GM12891 (cell line): ENCODE measurements at places on chromosomes 2 and 18.

DNA sequence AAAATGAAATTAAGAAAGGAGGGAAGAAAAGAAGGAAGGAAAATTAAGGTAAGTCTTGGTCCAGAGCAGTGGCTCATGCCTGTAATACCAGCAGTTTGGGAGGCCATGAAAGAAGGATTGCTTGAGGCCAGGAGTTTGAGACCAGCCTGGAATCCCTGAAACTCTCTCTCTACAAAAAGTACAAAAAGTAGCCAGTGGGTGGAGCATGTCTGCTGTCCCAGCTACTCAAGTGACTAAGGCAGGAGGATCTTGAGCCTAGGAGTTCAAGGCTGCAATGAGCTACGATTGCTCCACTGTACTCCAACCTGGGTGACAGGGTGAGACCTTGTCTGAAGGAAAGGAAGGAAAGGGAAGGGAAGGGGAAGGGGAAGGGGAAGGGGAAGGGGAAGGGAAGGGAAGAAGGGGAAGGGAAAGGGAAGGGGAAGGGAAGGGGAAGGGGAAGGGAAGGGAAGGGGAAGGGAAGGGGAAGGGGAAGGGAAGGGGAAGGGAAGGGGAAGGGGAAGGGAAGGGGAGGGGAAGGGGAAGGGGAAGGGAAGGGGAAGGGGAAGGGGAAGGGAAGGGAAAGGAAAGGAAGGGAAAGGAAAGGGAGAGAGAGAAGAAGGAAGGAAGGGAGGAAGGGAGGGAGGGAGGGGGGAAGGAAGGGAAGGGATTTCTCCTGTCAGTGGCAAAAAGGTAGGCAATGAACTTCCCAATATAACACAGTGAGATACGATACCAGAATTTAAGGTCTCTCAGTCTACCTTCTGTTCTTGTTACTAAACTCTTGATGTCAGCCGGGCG, 412.8 kb downstream of the CMPK2 start:
- DNase-seq: no peak

DNA sequence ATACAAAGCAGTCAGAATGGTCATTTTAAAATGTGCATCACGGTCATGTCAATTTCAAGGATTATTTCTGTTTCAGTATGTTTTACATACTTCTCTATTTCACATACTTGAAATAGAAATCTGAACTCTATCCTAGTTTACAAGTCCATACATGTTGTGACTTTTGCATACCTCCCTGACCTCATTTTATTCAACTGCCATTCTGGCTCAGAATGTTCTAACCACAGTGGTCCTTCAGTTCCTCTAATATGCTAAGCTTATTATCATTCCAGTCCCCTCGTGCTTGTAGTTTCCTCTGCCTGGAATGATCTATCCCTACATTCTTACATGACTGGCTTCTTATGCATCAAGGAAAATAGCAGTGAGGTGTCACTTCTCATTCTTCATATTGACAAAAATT, 295.6 kb downstream of the KIAA1328 start:
- no peak for DNase-seq

GRCh38 chr2:20217041-20217970, 7.6 kb downstream of the SDC1 start:
- DNase-seq: no peak

DNA sequence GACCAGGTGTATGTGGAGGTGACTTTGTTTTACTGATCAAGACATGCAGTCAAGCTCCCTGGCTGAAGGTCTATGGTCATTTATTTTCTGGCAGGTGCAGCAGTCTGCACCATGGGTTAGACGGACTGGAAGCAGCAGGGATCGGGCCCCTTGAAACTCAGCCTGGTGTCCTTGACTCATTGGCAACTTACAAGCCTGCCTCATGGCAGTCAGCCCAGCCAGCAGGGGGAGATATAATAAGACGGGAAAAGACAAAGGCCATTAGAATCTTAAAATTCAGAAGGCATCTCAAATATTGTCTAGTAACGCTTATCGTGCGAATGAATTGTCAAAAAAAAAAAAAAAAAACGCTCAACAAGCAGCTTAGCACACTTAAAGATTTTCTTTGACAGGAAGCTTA, 308.2 kb downstream of the EN1 start:
- DNase-seq: no peak

DNA sequence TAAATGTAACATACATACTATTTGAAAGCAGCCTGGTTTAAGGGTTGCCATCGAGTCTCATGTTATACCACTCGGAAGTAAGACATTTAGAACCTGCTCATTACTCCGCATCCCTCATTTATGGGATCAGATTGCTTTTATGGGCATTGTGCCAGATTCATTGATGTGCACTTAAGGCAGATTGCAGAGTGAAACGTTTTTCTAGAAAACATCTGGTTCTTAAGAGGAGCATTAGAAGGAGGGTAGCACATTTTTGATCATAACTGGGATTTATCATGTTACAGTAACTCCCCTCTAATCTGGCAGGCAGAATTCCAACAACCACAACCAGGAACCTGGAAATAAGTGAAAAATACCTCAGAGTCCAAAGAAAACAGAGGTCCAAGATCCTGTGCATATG, 74.2 kb upstream of the GALNT3 start:
- no peak for DNase-seq

GRCh38 chr18:23949863-23950262, 64.7 kb upstream of the TTC39C start:
- no peak for DNase-seq

- no peak for DNase-seq
Measured at GRCh38 chr2:98717621-98718020, 13.3 kb downstream of the MGAT4A start.

- DNase-seq: no peak
Measured at GRCh38 chr2:88069117-88069516, 1.5 kb downstream of the SMYD1 start.

DNA sequence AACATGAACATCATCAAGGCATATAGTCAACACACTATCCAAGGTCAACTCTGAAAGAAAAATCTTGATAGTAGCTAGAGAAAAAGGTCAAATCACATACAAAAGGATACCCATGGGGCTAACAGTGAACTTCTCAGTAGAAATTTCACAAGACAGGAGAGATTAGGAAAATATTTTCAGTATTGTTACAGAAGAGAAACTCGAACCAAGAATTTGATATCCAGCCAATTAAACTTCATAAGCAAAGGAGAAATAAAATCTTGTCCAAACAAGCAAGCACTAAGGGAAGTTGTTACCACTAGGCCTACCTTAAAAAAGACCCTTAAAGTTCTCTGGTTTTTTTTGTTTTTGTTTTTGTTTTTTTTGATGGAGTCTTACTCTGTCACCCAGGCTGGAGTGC, 242.5 kb downstream of the EXOC6B start:
- DNase-seq: no peak

- peak; percentile 83 for DNase-seq
Measured at GRCh38 chr2:230712443-230713330, at the start of gene CAB39. TSS of gene CAB39 (plus strand) at chr2:230712842. CDS start at chr2:230760002, 47,160 bp downstream.
